ENCODE measurements at places on chromosomes 3 and 15.

- DNase-seq, result no peak
Observed at GRCh38 chr3:22632536-22632935, 570.6 kb upstream of the UBE2E2 start.

- peak; percentile 54 for DNase-seq
Observed at GRCh38 chr3:120093119-120093910, 932 bp downstream of the GSK3B start.

- no peak for DNase-seq
Observed at GRCh38 chr3:192947421-192947820, 29.8 kb upstream of the MB21D2 start.

GRCh38 chr15:84914351-84914750 lies 29.9 kb downstream of the SLC28A1 start:
- no peak for DNase-seq

GRCh38 chr3:136624894-136625815 lies 127.0 kb downstream of the STAG1 start:
- no peak for DNase-seq

DNA sequence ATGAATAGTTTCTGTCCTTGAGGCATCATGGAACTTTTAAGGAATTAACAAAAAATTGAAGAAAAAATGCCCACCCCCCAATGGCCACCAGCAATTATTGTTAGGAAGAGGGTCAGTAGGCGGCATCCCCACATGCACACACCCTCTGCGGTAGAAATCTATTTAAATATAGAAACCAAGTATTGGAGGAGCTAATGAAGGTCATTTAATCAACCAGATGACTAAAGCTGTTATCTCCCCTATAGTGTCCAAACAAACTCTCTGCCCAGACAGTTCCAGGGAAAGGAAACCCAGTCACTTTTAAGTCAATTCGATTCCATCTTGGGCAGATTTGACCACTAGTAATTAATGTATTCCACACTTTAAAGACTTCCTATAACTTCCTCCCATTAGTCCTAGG lies 47.1 kb downstream of the DGKG start:
- DNase-seq, result no peak

DNA sequence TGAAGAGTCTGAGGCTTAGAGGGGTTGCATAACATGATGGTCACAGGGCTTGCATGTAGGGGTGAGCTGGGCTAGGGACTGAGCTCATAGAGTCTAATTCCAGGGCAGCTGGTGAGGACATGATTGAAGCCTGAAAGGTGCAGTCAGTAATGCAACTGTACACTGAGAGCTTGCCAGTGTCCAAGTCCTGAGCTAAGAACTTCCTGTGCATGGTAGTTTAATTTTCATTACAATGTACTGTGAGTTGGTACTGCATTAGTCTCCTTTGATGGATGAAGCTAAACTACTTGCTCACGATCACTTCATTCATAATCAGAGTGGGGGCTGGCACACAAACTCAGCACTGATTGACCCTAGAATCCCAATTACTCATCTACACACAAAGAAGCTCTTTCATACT lies 156.4 kb upstream of the CRBN start:
- no peak for DNase-seq

DNA sequence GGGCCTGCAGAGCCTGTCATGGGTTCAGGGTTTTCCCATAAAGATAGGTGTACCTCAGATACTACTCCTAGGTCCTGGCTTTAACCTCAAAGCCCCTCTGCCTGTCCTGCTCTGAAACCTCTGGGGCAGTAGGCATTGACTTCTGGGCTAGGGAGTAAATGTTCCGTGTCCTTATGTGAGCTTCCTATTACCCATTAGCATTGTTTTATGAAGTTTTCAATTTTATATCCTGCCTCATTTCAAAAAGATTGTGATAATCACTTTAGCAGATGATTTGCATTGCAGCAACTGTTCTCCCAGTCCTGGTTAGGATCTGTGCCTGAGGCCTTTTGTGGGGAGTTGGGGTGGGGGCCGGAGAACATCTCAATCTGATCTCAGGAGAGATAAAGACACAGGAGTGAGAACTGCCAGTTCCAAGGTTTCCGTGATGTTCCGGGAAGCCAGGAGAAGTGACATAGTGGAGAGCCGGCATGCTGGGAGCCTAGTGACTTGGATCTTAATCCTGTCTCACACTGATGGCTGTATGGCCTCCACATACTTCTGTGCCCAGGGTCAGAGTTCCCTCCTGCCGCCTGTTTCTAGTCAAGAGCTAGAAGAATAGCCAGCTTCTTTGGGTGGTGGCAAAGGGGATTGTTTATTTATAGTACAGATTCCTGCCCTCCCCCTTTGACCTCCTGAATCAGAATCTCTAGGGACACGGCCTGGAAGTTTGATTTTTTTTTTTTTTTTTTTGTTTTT lies 10.6 kb downstream of the TPM1 start:
- no peak for DNase-seq

DNA sequence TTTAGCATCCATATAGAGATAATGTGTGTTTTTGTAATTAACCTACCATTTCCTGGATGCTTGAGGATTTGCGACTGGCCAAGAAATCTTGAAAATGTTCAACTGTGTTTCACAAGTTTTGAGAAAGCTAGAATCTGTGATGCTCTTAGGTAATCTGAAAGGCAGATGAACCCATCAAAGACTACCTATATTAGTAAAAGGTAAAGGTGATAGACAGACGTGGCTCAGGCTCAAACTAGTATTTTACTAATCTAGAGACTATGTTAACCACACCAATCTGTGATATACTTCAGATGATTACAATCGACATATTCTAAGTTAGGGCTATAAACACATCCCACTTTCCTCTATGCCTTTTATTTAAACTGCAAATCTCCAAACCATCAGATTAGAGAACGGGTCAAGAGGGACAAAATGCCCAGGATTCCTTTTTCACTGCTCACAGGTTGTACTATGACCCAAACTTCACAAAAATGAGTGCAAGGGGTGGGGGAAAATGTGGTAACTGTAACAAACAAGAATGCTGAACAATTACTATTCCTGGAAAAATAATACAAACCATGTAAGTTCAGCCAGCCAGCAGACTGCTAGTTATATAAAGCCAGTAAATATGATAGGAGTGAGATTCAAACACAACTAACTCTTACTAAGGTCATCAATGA lies 295.1 kb downstream of the FOXP1 start:
- no peak for DNase-seq

- no peak for DNase-seq
Observed at GRCh38 chr3:195001261-195001660, 269.7 kb downstream of the XXYLT1 start.

GRCh38 chr15:79307251-79307650 lies 3.7 kb upstream of the TMED3 start:
- no peak for DNase-seq

GRCh38 chr3:15217011-15217671 lies 11.1 kb downstream of the CAPN7 start:
- no peak for DNase-seq

GRCh38 chr15:94924971-94925598 lies 693.7 kb downstream of the MCTP2 start:
- no peak for DNase-seq

DNA sequence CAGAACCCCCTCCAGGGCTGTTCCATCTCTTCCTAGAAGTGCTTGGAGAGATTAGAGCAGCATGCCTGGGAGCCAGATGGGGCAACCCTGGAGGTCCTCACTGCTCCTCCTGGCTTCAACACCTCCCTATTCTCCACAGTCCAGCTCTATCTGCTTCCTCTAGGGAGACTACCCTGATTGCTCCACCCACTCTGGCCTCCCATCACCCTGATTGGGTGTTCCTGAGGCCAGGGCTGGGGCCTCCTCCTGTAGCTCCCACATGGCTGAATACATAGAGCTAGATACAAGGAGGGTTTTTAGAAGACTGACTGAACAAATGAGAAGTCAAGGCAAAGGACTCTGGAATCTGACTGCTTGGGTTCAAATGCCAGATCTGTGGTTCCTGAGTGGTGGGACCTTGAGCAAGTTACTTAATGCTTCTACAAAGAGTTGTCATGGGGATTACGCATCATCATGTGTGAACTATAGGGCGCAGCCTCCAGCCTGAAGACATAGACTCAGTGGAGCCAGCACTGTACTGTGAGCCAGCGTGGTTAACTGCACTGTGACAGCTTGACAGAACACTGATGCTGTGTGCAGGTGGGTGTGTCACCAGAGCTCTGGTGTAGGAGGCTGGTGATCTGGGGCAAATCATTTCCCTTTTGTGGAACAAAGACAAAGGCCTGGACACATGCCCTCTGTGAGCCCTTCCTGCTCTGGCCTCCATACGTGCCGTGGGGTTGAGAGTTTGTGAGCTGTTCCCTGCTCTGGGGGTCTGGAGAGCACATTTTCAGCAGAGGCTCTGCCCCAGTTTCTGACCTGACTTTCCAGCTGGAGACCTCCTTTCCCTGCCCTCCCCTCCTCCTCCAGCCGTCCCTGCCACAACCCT lies 74.8 kb downstream of the SCN5A start:
- no peak for DNase-seq

- no peak for DNase-seq
Observed at GRCh38 chr3:152021951-152022461, 148.6 kb downstream of the SUCNR1 start.

GRCh38 chr3:181711325-181712135 lies at the start of gene SOX2:
Gene SOX2 (plus strand): TSS chr3:181711925. CDS start chr3:181712361, 436 bp downstream.
- DNase-seq, result no peak

- DNase-seq, result no peak
Observed at GRCh38 chr3:46960081-46960701, 16.4 kb downstream of the CCDC12 start.
